ENCODE measurements at places on chromosomes 1 and 21.
A peak's percentile ranks its signal among the peaks of the same experiment; 100 is the strongest.

DNA sequence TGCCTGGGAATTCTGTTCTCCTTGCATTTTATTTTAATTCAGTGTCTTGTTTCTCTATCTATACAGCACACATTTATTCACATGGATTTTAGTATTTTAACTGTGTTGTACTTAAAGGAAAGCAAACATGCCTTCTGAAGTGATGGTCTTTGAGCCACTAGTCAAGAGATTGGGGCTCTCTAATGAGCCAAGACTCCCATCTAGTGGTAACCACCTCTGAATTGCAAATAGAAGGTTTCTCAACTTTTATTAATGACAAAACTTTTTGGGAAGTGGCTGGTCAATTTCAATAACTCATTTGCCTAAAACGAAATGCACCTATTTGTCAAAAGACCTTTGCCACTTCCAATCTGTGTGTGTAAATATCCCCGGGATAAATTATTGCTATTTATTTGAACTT, 199.6 kb downstream of the LTN1 start:
- DNase-seq, result no peak

DNA sequence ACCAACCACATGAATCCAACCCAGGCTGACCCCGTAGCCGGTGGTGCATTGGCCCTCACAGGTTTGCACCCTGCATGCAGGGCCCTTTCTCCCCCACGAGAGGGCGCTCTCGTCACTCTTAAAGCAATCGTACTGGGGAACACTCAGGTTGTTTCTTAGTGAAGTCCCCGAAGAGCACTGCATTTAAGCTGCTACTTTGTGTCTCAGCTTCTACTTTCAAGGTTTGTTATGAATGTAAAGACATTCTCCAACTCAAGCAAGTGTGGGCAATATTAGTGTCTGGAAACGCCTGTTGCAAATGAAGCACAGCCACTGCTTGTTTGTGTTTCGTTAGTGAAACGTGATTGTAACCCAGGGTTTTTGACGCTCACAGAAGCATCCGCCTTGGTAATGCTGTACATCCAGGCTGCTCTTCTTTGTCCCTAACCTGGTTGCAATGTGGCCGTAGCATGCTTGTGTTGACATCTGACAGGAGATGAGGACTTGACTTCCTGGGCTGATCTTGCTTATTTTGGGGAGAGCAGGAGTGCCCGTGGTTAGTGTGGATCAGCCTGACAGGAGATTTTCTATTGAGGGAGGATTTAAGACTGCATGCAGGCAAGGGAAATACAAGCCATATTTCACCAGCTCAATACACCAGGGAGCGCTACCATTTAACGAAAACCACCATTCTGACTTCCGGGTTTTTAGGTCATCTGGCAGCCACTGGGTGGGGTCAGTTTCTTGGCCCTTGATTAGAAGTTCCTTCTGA, 79.8 kb downstream of the ST6GALNAC3 start:
- peak; percentile 60 for DNase-seq

DNA sequence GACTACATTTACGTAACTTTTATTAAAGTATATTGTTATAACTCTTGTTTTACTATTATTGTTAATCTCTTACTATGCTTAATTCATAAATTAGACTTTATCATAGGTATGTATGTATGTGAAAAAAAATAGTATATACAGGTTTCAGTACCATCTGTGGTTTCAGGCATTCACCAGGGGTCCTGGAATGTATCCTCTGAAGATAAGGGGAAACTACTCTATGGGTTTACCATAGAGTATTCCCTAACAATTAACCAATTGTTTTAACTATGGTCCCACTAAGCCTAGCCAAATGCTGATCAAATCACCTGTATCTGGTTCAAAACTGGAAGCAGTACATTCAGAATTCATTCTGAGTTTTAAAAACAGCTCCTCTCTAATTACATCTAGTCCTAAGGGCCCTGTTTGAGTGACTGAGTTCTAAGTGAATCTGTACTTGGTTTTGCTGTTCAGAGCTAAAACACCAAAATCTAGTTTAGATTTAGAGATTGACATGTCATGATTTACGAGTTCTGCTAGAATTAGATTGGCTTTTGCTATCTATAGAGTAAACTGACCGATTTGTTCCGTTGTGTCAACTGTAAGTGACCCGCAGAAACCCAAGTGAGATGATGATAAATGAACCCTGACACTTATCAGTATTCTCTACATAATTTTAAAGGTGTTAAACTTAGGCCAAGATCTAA, 93.5 kb upstream of the GNG4 start:
- DNase-seq, result no peak

GRCh38 chr1:6923955-6924881, 139.0 kb downstream of the CAMTA1 start:
- DNase-seq, result no peak

DNA sequence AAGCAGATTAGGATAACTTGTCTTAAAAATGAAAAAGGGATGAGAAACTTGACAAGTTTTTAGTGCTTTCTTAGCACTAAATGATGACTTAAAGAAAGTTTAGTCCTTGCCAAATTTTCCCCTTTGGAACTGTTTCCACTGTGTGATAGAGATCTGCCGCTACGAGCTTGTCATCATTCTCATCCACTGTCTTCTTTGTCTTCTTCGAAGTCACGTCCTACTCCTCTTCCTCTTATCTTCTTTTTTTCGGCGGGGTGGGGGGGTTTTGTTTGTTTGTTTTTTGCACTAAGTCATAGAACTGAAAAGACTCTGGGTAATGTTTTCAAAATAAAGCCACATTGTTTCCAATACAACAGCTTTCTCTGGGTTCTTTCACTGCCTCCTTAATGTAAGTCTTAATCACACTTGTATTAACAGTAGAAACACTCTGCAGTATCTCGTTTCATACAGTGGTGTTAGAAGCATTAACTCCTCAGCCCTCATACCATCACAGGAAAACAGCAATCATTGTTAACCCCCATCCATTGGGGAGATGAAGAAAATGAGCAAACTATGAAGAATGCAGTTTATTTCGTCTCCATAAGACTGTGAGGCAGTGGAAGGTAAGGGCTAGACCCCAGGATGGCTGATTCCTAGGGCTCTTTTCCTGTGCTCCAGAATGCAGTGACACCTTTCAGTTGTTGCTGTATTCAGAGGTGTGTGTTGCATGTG, 81.8 kb downstream of the OLFML2B start:
- no peak for DNase-seq

DNA sequence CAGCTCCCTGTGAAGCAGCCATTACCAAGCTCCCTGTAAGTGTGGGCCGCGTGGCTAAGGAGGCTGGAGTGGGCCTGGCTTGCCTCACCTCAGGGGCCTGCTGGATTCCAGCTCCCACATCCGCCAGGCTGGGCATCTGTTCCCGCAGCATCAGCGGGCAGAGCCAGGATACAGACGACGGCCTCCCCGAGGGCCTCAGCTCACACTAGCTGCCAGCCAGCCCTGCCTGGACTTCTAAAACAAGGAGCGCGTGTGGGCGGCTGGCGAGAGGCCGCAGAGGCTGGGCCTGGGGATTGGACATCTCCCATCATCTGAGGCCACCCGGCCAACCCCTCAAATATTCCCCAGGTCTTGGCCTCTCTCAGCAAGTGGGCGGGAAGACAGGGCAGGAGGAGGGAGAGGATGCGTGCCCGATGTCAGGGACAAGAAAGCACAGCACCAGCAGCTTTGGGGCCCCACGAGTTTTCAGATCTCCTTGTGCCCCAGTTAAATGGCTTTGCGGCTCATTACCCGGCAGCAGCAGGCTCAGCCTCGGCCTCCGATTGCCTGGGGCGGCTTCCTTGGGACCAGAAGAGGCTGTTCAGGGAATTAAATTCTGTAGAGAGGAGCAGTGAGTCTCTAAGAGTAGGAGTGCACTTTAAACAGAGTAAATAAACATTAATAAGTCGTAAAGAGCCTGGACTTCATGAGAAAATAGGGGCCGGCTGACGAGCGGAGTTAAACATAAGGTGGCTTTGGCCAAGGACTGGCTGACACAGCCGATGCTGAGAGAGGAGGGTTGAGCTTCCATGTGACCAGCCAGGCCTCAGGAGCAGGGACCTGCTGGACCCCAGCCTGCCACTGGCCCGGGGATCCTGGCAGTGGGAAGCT, 208.9 kb upstream of the C1orf174 start:
- DNase-seq, result no peak

DNA sequence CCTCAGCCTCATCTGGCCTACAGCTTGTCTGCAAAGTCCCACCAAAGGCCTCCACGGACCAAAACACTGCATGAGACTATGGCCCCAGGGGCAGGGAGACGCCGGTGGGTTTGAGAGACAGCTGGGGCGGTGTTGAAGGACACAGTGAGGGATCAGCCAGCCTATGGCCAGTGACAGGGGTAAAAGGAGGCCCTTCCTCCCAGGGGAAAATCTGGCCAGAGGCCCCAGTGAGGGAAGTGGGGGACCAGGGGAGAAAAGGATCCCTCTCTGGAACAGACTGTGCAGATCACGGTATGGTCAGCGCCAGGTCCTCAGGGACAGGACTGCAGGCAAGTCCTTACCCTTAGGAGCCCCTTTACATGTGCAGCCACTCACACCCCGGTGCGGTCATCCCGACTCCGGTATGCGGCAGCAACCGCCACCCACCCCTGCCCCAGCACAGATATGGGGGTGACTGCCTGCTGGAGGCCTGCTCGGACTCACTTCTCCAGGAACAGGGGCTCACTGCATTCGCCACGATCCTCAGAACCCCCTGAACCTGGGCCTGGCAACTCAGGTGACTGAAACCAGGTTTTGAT, 1.3 kb downstream of the CERS2 start:
- no peak for DNase-seq

DNA sequence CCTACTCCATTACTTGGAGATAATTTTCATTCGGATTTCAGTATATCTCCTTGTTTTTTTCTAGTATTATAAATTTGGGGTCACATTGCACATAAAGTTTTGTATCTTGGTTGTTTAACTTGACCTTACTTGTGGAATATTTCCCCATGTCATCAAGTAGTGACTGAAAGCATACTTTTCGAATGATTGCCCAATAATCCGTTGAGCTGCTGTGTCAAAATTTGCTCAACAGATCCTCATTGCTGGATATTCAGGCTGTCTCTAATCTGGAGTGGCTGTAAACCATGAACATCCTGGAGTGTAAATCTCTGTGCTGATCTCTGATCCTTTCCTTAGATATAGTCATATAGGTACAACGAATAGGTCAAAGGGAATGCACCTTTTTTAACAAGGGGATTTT, 4.9 kb downstream of the NIPAL3 start:
- no peak for DNase-seq

GRCh38 chr1:42439940-42440339, 15.9 kb downstream of the ZMYND12 start:
- DNase-seq, result peak; percentile 77

All from RWPE1 (cell line).